ENCODE measurements at places on chromosomes 16 and 17.

GRCh38 chr17:75778861-75779249, 5.8 kb upstream of the UNK start:
- DNase-seq: peak; percentile 54

DNA sequence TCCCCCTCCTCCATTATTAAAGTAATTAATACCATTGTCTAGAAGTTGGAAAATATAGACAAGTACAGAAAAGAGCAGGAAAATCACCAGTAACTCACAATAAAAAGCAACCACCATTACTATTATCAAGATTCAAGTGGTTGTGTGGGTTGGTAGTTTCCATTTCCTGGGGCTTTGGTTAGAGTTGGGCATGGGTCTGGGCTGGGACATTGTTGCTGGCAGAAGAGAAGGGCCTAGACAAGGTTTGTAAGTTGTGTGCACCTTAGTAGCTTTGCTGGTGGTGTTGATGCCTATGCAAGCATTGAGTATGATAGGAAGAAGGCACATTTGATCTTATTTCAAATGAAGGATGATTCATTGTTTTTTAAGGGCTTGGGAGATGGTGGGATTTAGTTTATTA, 25.4 kb upstream of the NFATC3 start:
- no peak for DNase-seq

DNA sequence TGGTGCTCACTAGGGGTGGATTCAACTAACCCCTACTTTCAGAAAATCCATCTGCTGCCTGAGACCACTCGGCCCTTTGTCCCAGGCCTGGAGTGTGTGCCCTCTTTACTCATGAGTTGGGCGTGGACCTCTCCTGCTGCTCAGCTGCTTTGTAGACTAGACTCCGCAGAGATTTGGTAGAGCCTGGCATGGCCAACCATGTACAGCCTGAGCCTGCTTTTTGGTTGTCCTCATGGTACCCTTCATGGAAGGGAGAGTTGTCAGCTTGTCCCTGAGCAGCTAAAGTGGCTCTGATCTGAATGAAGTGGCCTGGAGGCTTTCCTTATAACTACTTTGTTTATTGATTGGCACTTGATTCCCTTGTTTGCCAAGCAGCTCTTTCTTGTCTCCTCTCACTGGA, 1.5 kb downstream of the EDC4 start:
- no peak for DNase-seq

GRCh38 chr17:54898576-54898975, 2.1 kb upstream of the TOM1L1 start:
- DNase-seq: no peak

- no peak for DNase-seq
These were observed 20.7 kb downstream of the SLC47A1 start for GRCh38 chr17:19554393-19554792.

GRCh38 chr17:12646761-12647422, 18.8 kb upstream of the MYOCD start:
- no peak for DNase-seq

DNA sequence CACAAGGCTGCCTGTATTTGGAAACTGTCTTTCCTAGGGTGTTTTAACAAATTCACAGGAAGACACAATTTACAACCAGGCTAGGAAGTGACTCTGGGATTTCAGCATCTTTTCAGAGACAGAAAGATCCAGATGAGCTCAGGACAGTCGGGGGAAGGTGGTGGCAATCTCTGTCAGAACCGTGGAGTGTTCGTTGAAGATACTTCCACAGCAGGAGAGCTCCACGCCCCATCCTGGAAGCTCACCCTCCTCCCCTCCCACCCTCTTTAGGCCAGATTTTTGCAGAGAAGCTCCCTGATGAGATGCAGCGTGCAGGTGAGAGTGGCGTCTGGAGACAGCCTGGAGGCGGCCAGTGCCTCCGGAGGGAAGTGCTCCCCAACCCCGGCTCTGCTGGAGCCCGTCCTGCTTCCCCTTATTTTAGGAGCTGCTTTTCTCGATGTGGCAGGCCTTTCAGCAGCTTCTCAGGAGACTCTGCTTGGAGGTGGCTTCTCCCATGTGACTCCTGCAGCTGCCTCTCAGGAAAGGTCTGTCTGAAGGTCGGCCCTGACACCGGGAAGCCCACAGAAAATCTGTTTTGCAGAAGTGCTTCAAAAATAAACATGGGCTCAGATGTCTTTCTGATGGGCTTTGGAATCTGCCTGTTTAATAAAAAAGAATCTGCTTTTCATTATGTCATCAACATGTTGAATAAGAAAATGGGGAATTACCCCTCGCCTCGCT, 186.4 kb upstream of the CHMP6 start:
- DNase-seq: no peak

GRCh38 chr17:54085934-54086333, 263.2 kb downstream of the KIF2B start:
- DNase-seq: no peak

DNA sequence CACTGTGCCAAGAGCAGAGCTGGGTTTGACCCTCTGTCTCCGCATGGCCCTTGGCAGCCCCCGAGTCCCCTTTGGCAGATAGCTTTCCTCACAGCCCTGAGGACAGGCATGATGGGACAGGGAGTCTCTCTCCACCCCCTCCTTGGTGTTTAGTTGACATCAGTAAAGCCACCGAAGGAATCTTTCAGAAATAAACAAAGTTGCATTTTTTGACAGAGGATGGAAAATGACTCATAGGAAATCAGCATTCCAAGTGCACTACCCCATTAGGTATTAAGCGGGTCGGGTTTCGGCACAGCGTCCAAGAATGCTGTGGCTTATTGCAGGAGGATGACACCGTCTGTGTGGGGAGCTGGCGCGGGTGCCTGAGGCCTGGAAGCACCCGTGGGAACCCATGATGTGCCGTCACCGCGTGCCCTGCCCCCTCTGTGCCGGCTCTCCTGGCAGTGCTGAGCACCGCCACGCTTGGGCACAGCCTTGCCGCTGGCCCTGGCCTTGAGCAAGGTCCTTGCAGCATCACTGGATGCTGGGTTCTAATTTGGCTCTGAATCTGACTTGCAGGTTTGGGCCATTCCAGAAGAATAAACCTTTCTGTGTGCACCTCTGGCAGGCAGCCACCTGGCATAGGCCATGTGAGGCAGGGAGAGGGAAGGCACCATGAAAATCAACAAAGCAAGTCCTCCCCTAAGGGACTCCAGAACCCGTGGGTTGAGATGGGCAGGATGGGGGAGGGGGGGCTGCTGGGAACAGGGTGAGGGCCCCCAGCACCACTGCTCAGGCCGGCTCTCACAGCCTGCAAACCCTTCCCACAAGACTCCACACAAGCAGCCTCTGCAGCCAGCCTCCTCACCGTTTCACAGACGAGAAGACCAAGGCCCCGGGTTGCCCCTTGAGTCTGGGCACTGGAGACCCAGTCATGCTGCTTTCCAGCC, 50.5 kb upstream of the ZNF469 start:
- DNase-seq: no peak

DNA sequence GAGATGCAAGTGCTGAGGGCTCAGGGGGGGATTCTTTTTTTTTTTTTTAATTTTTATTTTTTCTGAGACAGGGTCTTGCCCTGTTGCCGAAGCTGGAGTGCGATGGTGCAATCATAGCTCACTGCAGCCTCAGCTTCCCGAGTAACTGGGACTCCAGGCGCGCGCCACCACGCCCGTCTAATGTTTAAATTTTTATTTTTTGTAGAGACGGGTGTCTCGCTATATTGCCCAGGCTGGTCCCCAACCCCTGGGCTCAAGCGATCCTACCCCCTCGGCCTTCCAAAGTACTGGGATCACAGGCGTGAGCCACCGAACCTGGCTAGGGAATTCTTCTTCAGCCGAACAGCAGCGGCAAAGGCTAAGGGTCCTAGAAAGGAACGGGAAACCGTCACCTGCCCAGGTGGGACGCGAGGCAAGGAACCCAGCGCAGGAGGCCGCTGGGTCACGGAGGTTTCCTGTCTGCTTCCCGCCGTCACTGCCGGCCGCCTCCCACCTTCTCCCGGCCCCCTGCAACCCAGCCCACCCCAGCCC, 13.3 kb upstream of the OR1F1 start:
- DNase-seq: no peak

GRCh38 chr16:25750488-25751216, 58.9 kb downstream of the HS3ST4 start:
- no peak for DNase-seq

DNA sequence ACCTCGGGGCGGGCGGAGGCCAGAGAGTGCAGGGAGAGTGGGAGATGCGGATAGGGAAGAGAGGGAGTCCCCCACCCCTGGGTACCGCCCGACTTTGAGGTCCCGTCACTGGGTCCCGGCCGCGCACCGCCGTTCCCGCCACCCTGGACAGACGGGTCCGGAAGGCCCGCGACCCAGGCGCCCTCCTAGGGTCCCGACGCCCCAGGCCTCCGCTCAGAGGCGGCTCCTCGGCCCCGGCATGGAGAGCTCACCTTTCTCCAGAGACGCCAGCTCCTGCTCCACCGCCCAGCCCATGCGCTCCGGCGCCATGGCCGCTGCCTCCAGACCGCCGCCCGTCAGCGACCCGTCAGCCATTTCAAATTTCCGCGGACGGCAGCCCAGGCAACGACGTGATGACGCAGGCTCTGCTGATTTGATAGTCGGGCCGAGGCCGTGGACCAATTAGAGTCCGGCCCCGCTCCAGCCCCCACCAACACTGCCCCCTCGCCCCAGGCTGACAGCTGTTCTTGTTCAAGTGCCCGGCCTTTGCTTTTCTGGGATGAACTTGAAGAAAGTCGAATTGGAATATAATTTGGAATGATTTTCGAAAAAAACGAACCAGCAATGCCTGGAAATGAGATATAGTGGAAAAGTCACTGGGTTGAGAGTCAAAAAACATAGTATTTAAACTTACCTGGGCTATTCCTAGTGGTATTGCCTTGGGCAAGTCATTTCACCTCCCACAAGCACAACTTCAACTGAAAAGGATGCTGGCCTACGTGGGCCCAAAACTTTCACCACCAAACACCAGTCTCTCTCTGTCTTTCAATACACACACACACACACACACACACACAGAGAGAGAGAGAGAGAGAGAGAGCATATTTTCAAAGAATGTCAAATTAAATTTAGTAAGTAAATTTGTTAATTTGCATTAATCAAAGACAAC, at the start of gene SHCBP1:
SHCBP1 (minus strand) TSS at position 374 of the 928 bp plus-strand sequence; CDS start at position 354, 20 bp downstream.
- peak; percentile 62 for DNase-seq

DNA sequence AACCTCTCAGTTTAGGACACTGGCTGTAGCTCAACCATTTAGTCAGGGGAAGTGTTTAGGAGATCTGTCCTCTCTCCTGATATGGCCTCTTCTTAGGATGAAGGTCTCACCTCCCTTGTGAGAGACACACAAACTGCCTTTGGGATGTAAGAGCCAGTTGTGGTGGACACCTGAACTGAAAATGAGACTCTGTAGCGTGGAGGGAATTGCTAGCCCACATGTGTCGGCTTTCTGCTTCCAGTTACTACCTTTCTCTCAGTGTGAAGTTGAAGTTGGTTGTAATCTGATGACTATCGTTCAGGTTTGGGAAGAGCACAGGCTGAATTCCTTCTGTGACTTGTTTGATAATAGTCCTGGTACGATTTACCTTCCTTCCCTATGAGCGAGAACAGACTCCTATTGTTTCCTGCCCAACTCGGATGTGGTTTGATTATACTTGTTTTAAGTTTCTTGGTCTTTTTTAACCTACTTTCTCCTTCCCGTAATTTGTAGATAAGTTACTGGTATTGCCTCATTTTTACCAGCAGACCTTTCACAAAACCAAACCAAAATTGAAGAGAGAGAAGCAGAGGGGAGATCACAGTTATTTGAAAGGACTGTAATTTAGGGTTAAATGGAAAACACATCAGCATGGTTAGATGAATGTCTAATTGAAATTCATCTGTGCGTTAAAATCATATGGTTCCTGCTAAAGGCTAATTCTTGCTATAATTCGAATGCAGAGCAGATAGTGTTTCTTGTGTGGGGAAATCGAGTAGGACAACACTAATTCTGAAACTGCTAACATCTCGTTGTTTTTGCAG, 43.2 kb downstream of the CLEC16A start:
- no peak for DNase-seq

DNA sequence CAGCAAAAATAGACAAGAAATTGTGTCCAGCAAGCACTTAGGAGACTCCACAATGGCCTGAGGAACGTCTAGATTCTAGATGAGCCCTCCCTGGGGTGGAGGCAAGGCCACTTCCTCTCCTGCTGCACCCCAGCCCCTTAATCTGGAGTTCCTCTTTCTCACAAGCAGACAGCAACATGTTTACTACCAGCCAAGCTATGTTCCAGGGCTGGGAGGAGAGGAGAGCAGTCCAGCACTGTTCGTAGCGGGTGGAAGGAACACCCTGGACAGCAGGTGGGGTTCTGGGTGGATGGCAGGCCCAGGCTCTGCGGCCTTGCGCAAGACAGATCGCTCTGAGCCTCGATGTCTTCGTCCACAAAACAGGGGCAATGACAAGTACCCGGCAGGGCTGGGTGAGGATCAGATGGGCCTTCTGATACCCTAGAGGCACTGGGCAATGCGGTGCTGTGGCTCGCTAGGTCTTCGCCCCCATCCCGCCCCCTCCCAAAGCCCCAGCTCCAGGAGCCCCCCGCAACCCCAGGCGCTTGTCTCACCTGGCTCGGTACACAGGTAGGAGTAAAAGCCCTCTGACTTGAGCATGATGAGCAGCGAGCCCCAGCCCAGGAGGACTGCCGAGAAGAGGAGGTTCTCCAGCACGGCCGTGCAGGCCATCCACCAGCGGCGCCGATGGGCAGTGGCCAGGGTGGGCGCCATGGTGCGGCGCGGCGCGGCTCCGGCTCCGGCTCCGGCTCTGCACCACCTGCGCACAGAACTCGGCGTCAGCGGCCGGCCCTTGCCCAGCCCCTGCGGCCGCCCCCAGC, 1.3 kb downstream of the SLC43A2 start:
- peak; percentile 48 for DNase-seq

DNA sequence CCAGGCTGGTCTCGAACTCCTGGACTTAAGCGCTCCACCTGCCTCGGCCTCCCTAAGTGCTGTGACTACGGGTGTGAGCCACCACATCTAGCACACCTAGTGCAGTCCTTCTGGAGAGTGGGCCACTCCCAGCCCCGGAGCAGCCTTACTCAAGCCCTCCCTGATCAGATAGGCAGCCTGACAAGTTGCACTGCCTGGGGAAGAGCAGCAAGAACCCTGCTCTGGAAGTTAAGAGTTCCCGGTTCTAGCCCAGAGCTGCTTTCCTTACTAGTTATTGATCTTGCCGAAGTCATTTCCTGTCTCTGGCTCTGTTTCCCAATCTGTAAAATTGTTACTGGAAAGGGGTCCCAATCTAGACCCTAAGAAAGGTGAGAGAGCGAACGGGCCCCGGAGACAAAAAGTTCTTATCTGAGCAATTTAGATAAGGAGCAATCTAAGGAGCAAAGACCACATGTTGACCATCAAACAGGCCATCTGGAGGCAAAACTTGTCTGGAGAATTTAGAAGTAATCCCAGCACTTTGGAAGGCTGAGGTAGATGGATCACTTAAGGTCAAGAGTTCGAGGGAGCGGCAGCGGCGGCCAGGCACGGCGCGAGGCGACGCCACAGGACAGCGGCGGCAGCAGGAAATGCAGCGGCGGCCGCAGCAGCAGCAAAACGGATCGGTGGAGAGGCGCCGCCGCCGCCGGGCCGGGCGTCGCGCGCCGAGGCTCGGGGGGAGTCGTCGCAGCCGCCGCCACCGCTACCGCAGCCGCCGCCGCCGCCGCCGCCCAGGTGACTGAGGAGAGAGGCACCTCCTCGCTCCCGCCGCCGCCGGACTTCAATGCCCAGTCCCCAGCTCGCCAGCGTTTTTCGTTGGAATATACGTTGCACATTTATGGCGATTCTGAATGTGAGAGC, 4.3 kb upstream of the NAGLU start:
- peak; percentile 79 for DNase-seq

GRCh38 chr17:282912-283882, 69.4 kb downstream of the RPH3AL start:
- DNase-seq: no peak

GRCh38 chr16:81696166-81696960, 82.7 kb upstream of the PLCG2 start:
- DNase-seq: no peak

- no peak for DNase-seq
These were observed 265.6 kb downstream of the CDH13 start for GRCh38 chr16:82892324-82892723.

All from NCI-H526 (cell line).